Left colon (tissue), 2 donors: ENCODE measurements at places on chromosomes 13 and 19.

DNA sequence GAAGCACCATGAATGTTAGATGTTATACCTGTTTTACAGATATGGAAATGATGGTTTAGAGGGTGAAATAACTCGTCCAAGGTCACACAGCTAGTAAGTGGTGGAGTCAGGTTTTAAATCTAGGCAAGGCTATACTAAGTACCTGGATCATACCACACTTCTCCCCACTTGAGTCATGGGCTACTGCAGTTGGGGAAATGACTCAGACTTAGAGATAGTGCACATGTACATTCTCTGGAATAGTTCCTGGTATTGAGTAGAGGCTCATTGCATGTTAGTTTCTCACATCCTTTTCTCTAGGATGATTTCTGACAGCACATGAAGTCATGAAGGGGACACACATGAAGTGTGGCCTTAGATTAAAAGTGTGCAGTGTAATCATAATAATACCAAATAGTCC, 76.2 kb upstream of the TNFSF11 start:
- DNase-seq: no peak

DNA sequence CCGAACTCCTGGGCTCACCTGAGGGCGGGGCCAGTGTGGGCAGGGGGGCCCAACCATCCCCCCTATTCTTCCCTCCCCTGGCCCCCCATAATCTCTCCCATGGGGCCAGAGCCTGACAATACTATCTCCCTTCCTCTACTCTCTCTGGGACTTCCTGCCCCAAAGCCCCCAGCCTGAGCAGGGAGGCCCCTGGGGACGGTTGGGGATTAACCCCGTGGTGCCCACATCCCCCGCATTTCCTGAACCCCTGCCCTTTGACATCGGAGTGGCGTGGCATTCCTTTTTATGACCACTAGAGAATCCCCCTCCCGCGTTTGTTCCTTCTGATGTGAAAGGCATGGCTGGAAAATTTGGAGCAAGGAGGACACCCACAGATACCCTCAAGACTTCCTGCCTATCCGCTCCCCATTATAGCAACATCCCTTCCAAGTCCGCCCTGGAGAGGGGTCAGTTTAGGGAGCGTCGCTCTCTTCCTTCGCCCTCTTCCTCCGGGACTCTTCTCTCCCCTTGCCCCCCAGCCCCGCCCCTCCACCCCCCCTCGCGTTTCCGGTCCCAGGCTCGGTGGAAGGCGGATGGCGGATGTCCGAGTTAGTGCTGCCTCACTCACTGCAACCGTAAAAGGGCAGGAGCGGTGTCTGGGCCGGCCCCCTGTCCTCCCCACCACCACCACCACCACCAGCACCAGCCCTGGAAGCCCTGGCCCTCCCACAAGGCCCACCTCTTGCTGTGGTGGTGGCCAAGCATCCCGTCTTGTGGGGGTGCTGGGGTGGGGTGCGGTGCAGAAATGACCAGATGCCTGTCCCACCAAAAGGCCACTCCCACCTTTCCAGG, 1.8 kb downstream of the VASP start:
- DNase-seq: peak; percentile 81

GRCh38 chr19:55031178-55031577, 6.9 kb downstream of the GP6 start:
- DNase-seq: no peak

DNA sequence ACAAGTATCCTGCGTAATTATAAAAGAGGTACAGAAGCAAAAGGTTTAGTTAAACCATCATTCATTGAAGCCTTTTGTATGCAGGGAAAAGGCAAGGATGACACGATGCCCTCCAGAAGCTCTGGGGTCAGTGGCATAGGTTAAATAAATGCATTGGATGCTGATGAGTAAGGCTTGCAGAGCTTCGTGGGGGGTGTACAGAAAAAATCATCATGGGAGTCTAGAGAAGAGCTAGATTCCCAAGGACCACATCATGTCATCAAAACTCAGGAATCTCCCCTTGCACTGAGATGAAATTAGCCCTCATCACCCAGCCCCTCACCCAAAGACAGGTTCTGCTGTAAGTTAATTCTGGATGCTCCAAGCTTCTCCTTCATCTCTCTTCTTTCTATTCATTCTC, 8.3 kb downstream of the FPR1 start:
- DNase-seq: no peak

DNA sequence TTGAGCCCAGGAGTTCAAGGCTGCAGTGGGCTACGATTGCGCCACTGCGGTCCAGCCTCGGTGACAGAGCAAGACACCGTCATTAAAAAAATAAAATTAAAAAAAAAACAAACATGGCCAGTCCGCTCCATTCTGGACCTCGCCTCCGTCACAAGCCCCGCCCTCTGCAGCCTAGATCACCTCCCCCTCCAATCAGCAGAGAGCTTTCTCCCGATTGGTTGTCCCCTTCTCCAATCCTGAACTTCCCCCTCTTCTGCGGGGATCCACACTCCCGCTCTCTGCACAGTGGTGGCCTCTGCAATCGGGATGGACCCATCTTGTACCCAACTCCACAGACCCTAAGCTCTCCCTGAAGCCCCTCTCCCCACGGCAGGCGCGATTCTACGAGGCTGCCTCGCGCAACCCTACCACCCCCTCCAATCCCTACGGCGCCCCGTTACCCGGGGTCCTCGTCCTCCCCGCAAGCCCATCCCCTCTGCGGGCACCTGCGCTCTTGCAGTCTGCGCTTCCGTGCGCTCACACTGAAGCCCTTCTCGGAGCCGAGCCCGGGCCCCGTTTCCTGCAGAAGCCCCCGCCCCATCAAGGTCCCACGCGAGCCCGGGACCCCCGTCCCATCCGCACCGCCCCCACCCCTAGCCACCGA, 540 bp downstream of the TMEM160 start:
- DNase-seq: peak; percentile 88

- no peak for DNase-seq
Observed at GRCh38 chr13:39786091-39786490, 130.6 kb downstream of the COG6 start.

DNA sequence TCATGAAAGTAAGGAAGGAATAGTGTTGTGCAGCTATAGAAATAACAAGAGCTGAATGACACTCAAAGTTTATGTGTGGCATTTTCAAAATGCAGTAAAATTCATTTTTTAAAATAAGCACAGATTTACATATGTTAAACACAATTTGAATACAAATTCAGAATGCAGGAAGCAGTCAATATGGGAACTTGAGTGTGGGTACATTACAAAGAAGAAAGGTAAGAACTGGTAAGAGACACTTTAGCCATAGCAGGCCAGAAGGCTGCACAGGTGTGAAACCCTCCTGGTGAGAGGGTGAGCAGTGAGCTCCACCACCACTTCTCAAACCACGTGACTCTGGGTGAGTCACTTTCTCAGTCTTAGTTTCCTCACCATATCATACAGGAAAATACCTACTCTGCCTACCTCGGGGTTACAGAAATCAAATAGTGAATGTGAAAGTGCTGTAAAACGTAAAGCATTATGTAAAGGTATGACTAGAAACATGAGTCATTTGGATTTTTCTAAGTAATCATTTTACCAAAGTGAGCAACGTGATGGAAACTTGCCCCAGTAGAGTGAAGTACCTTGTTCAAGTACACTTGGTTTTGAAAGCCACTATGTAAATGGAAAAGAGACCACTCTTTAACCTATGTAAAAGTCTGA, 40.5 kb downstream of the USP12 start:
- DNase-seq: no peak

- no peak for DNase-seq
Observed at GRCh38 chr13:47250146-47250545, 353.3 kb upstream of the HTR2A start.

DNA sequence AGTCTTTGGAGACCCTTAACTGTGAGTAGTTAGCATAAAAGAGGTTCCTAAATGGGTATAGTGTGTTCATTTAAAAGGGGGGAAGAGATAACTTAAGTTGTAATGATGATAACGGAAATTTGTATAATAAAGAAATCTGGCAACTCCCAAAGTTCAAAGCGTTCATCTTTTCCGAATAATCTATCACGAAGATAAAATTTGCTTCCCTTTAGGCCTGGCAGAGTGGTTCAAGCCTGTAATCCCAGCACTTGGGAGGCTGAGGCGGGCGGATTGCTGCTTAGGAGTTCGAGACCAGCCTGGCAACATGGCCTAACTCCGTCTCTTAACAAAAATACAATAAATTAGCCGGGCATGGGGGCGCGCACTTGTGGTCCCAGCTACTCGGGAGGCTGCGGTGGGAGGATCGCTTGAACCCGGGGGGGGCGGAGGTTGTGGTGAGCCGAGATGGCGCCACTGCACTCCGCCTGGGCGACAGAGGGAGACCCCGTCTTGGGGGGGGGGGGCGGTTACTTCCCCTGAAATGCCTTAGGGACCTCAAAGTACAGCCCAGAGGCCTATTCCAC, 934 bp downstream of the N4BP2L2 start:
- DNase-seq: peak; percentile 47

GRCh38 chr19:55959996-55960675, 12.5 kb downstream of the NLRP8 start:
- no peak for DNase-seq

DNA sequence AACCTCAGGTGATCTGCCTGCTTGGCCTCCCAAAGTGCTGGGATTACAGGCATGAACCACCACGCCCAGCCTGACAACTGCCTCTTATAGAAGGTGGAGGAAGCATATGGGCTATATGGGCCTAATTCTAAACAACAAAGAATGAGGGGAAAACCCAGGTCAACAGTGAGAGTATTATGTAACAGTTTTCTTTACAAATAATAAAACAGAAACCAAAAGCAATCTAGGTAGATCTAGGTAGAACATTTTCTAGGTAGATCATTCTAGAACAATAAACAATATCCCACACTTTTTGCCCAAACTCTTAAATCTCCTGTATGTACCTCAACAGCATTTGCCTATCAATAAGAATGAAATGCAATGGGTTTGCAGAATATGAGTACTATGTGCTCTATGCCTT, 267.4 kb downstream of the ABCC4 start:
- no peak for DNase-seq

DNA sequence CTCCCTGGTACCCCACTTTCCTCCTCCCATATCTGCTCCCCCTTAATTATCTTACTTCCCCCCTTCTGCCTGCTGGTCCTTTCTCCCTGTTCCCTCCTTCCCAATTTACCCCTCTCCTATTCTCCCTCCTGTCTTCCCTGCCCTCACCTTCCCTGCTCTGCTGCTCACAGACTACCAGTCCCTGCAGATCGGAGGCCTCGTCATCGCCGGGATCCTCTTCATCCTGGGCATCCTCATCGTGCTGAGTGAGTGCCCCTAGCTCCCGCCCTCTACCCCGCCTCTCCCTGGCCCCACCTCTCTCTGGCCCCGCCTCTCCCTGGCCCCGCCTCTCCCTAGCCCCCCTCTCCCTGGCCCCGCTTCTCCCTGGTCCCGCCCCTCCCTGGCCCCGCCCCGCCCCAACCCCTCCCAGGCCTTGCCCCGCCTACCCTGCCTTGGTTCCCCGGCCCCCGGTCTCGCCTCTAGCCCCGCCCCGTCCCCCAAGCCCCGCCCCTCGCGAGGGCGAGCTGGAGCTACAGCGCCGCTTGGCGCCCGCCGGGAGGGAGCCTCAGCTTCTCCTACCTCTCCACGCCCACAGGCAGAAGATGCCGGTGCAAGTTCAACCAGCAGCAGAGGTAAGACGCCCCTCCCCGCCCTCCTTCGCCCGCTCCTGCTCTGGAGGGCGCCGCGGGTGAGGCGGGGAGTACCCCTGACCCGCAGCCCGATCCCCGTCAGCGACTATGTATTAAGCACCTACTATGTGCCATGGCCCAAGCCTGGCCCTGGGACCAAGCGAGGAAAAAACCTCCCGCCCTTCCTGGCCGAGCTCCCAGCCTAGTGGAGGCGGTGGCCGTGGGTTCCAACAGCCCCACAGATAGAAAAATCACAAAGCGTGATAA, 1.9 kb upstream of the FXYD7 start:
- peak; percentile 93 for DNase-seq

GRCh38 chr13:43111559-43112400, 88.4 kb downstream of the DNAJC15 start:
- no peak for DNase-seq

DNA sequence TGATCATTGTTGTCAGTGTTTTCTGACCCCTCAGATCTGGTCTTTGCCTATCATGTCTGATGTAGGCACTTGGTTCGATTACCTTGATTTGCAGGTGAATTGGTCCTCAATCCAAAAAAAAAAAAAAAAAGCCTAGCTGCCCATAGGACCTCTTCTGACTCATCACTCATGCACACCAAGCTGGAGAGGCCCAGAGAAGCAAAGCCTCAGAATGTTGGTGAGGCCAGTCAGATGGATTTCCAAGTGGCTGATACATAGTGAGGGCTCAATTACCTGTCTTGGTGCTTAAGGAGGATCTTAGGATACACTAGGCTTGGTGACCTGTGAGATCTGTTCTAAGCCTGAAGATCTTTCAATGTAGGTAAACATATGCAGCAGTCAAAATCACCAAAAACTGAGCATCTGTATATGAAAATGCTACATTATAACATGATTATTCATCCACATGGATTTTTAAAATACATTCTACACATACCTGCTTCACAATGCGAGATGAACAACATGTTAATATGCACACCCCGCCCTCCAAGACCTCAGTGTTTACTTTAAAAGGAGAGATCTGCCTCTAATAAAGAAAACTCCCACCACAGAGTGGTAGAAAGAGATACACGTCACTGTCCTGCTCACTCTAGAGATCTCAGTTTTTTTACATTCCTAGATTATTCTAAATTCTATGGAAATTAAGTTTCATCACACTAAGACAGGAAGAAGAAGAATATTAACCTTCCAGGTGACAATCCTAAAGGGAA, 79.9 kb upstream of the RAP2A start:
- no peak for DNase-seq

GRCh38 chr19:36997152-36997842, 80.9 kb upstream of the ZNF420 start:
- no peak for DNase-seq

DNA sequence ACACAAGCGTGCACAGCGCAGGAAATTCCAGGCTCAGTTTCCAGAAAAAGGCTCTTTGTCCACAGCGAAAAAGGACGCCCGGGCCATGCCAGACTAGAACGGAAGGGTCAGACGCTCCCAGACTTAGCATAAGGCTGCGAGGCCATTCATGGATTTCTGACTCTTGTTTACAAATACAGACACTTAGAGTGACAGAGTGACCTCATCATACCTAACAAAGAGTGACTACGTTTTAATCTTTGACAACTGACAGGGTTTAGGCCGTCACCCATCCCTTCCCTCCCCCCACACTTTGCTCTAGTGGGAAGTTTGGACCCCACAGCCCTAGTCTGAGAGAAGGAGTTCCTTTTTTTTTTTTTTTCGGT, 418 bp upstream of the ZNF709 start:
- no peak for DNase-seq

GRCh38 chr19:1066748-1067340, at the start of gene ARHGAP45:
Gene ARHGAP45 (plus strand): TSS chr19:1067167. CDS start chr19:1067406, 239 bp downstream.
- DNase-seq: peak; percentile 76

DNA sequence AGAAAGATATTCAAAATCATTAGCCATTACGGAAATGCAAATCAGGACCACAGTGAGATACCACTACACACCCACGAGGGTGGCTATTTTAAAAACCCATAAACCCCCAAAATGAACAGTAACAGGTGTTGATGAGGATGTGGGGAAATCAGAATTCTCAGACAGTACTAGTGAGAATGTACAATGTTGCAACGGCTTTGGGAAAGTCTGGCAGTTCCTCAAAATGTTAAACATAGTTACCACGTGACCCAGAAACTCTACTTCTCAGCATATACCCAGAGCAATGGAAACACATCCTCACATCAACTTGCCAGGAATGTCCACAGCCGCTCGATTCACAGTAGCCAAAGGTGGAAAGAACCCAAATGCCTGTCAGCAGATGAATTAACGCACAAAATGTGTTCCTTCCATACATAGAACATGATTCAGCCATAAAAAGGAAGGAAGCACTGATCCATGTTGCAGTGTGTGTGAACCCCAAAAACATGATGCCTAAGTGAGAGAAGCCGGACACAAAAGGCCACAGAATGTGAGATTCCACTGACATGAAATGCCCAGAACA, 7.0 kb downstream of the PLVAP start:
- DNase-seq: no peak

GRCh38 chr19:10390652-10391286, 10.4 kb upstream of the TYK2 start:
- peak; percentile 73 for DNase-seq
